IMR-90 (cell line): ENCODE measurements at places on chromosomes 3 and 15. TPM values are rescaled to one million over a fixed set of nuclear protein-coding genes. Genes with fewer than 3 reads are reported as not detected.

DNA sequence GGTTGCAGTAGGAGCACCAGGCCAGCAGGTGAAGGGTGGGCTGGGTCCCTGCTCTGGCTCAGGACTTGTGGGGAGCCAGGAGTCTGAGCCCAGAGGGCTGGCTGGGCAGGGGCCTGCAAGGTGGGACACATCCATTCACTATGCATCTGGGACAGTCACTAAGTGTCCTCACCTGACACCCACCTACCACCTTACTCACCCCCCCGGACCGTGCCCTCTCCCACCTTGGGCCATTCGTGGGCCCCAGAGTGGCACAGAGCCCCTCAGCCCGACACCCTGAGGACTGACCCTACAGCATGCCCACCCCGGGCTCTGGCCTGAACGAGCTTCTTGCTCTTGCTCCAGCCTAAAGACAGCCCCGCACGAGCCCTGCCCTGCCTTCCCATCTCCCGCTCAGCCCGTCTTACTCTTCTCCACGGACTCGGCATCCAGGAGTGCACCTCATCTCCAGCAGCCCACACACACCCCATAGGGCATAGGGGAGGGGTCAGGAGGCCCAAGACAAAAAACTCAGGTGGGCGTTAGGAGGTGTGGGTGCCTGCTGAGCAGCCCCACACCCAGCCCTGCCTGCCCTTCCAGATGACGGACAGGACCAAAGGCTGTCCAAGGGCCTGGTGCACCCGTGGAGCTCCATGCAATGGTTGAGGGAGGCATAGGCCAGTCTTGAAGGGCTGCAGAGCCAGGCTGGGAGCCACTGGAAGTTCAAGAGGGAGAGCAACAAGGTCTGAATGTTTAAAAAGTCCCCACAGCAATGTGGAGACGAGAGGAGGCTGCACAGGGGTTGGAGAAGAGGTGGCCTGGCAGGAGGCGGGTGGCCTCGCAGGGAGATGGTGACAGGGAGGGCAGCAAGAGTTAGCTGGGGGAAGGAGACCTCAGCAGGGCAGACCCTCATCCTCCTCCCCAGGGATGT is 27.0 kb downstream of the PTH1R start:
- H3K4me1 ChIP-seq: peaks cover 4% of the 10 kb centered on the region; the same call in 1 of the 2 replicates
- peaks cover 2% of the 10 kb centered on the region; the same call in 1 of the 2 replicates for H3K27me3 ChIP-seq
- H3K27ac ChIP-seq: no peak overlapping the region
- H3K4me3 ChIP-seq: no peak overlapping the region
- no peak for DNase-seq

GRCh38 chr3:156273111-156273694 is 152.8 kb downstream of the KCNAB1 start:
- no peaks in the 10 kb centered on the region for H3K4me1 ChIP-seq
- H3K27me3 ChIP-seq: no peaks in the 10 kb centered on the region
- DNase-seq: no peak
- H3K36me3 ChIP-seq: no peaks in the 10 kb centered on the region
- no peak overlapping the region for H3K4me3 ChIP-seq

DNA sequence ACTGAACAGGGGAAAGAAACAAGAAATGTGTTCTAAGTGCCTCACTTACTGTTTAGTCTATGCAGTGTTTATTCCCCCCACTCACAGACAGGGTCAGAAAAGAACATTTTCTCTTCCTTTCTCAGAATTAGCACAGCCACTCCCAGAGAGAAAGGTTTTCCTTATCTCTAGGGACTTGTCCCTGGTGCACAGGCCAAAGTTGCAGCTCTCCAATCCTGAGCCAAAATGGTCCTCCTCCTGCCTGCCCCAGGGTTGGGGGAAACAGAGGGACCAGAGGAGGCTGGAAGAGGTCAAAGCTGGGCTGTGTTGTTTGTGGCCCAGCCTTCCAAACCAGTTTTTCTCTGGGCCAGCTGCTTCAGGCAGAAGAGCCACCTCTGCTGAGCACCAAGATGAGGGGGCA is 12.0 kb downstream of the RAB6B start:
- H3K27me3 ChIP-seq: peaks cover 53% of the 10 kb centered on the region
- H3K27ac ChIP-seq: no peak overlapping the region
- H3K4me3 ChIP-seq: no peak overlapping the region
- H3K36me3 ChIP-seq: no peaks in the 10 kb centered on the region

- peak overlapping the region; percentile 9; the same call in 1 of the 2 replicates for H3K27ac ChIP-seq
- peak; percentile 10 for DNase-seq
- no peak overlapping the region for H3K4me3 ChIP-seq
- H3K36me3 ChIP-seq: no peaks in the 10 kb centered on the region
- no peaks in the 10 kb centered on the region for H3K27me3 ChIP-seq
Measured at GRCh38 chr3:188584958-188585689, 431.2 kb downstream of the LPP start.

DNA sequence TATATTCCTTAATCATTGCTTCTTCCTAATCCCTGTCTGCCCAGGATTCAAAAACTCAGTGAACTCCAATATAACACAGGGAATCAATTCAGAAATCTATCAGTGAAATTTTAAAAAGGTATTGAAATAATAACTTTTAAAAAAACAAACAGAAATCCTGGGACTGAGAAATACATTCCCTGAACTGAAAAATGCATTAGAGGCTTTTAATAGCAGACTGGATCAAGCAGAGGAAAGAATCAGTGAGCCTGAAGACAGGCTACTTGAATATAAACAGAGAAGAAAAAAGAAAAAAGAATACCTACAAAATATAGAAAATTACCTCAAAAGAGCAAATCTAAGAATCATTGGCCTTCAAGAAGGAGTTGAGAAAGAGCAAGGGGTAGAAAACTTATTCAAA is 54.7 kb downstream of the CEP70 start:
- DNase-seq: no peak
- H3K36me3 ChIP-seq: peaks cover 11% of the 10 kb centered on the region
- no peaks in the 10 kb centered on the region for H3K27me3 ChIP-seq

The PP2D1 gene
- not detected in 2 replicates for total RNA-seq

DNA sequence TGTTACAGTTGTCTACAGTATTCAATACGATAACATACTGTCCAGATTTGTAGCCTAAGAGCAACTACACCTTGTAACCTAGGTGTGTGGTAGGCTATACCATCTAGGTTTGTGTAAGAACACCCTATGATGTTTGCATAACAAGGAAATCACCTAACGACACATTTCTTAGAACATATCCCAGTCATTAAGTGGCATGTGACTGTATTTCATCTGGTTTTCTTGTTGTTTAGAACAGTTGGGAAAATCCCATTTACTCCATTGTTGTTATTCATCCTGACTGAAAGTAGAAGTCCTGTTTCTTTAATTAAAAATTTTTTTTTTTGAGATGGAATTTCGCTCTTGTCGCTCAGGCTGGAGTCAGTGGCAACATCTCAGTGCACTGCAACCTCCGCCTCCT is 31.3 kb downstream of the LRRC28 start:
- H3K27me3 ChIP-seq: no peaks in the 10 kb centered on the region
- H3K4me1 ChIP-seq: no peaks in the 10 kb centered on the region; the same call in 1 of the 2 replicates
- DNase-seq: no peak
- no peaks in the 10 kb centered on the region for H3K36me3 ChIP-seq
- H3K4me3 ChIP-seq: no peak overlapping the region
- H3K27ac ChIP-seq: no peak overlapping the region

The LXN gene
- total RNA-seq: 83.0 and 93.6 TPM in 2 replicates

DNA sequence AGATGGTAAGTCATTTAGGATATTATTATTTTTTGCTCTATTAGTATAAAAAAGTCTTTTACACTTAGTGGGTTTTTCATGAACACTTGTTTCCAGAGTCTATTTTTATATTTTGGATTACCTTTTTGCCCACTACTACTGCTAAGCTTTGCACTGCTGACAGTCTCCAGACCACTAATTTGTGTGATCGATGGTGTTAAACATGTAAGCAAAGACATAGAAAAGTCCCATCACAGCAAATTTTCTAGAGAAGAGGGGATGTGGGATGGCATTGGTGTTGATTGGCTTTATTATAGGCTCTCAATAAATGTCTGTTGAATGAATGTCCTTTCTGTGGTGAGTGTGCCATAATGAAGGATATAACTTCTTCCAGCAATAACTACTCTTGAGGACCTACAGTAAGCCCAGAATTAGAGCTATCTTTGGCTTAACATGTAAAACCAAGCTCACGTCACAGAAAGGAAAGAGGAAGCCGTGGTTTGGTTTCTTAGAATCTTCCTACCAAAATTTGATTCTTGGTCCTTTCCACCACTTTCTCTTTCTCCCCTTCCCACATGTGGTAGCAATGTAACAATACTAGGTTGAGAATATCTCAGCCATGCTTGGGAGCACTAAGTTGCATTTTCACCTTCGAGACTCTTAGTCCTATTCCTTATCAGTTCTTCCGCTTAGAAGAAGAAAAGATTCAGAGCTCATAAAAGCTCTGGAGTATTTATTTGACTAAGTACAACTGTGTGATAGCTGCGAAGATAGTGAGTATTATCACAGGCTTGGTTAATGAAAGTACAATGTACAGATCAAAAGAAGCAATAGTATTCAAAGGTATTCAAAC is 90.6 kb upstream of the UMPS start:
- peaks cover 6% of the 10 kb centered on the region for H3K27me3 ChIP-seq
- no peak overlapping the region for H3K4me3 ChIP-seq
- no peak overlapping the region for H3K27ac ChIP-seq
- no peaks in the 10 kb centered on the region for H3K36me3 ChIP-seq
- DNase-seq: no peak
- no peaks in the 10 kb centered on the region for H3K4me1 ChIP-seq

DNA sequence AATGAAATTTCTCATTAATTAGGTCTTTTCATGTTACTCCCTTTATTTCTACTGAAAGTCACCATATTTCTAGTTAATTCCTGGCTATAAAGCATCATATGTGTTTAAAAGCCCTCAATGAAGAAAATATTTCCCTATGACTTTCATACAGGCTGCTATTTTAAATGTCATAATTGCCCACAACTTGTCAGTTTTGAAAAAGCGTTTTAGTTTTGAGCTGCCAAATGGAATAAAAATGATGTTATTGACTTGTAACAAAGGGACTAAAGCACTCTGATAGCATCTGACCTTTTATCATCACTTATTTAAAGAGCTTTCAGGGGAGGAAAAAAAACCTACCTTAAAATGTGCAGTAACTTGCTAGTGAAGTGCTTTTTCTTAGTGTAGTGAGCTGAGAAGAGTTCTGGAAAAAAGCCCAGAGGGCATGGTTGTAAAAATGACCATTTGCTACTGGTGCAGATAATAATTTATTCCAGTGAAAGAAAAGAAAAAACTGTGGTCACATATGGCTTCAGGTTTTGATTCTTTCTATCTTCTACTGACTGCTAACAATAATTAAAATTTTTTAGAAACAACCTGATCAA is 877.2 kb downstream of the CADM2 start:
- no peak overlapping the region for H3K4me3 ChIP-seq
- H3K27me3 ChIP-seq: no peaks in the 10 kb centered on the region
- no peaks in the 10 kb centered on the region for H3K4me1 ChIP-seq
- no peaks in the 10 kb centered on the region for H3K36me3 ChIP-seq

The ST8SIA2 gene
- total RNA-seq: not detected in 2 replicates

- H3K36me3 ChIP-seq: no peaks in the 10 kb centered on the region
- no peak overlapping the region for H3K4me3 ChIP-seq
- peaks cover 13% of the 10 kb centered on the region for H3K27me3 ChIP-seq
Measured at GRCh38 chr3:122101646-122102045, 46.5 kb downstream of the CD86 start.

GRCh38 chr3:46484911-46485778 is 12.6 kb upstream of the RTP3 start:
- H3K27me3 ChIP-seq: no peaks in the 10 kb centered on the region
- no peak for DNase-seq
- no peaks in the 10 kb centered on the region for H3K36me3 ChIP-seq
- peaks cover 12% of the 10 kb centered on the region for H3K4me1 ChIP-seq
- H3K4me3 ChIP-seq: no peak overlapping the region

GRCh38 chr3:98501270-98501669 is 3.8 kb downstream of the OR5K2 start:
- H3K36me3 ChIP-seq: no peaks in the 10 kb centered on the region
- no peak for DNase-seq
- H3K4me1 ChIP-seq: no peaks in the 10 kb centered on the region
- no peak overlapping the region for H3K27ac ChIP-seq
- H3K4me3 ChIP-seq: no peak overlapping the region
- no peaks in the 10 kb centered on the region for H3K27me3 ChIP-seq

GRCh38 chr3:154783061-154783460 is 297.1 kb upstream of the MME start:
- no peaks in the 10 kb centered on the region for H3K36me3 ChIP-seq
- peaks cover 10% of the 10 kb centered on the region for H3K4me1 ChIP-seq
- H3K27me3 ChIP-seq: no peaks in the 10 kb centered on the region
- no peak for DNase-seq
- no peak overlapping the region for H3K27ac ChIP-seq

DNA sequence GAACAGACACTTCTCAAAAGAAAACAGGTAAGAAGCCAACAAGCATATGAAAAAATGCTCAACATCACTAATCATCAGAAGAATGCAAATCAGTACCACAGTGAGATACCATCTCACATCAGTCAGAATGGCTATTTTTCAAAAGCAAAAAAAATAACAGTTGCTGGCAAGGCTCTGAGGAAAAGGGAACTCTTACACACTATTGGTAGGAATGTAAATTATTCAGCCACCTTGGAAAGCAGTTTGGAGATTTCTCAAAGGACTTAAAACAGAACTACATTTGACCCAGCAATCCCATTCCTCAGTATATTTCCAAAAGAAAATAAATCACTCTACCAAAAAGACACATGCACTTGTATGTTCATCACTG is 95.6 kb downstream of the APBA2 start:
- no peak overlapping the region for H3K27ac ChIP-seq
- H3K4me1 ChIP-seq: peaks cover 16% of the 10 kb centered on the region
- DNase-seq: no peak
- H3K4me3 ChIP-seq: no peak overlapping the region
- H3K36me3 ChIP-seq: no peaks in the 10 kb centered on the region

GRCh38 chr3:188861842-188862744 is 309.7 kb upstream of the TPRG1 start:
- no peak overlapping the region for H3K4me3 ChIP-seq
- DNase-seq: peak; percentile 23
- H3K27ac ChIP-seq: no peak overlapping the region
